ENCODE measurements at places on chromosomes 4 and X. TPM values are rescaled to one million over a fixed set of nuclear protein-coding genes. Genes with fewer than 3 reads are reported as not detected.

DNA sequence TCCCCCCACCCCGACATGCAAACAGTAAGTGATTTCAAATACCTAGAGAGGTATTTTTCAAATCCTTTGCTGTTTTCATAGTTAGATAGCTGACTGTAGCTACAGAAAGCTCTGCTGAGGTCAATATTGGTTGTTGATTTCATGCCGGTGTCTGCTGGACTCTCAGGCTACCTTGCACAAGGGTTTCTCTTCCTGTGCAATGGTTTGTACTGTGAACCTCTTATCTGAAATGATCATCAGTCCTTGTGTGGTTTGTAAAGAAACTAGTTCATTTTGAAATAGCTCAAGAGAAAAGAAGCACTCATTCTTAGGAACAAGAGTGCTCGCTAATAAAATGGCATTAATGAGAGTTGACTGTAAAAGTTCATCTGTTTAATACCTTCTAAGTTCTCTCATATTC lies 2.1 kb downstream of the MTM1 start:
- no peak for DNase-seq

DNA sequence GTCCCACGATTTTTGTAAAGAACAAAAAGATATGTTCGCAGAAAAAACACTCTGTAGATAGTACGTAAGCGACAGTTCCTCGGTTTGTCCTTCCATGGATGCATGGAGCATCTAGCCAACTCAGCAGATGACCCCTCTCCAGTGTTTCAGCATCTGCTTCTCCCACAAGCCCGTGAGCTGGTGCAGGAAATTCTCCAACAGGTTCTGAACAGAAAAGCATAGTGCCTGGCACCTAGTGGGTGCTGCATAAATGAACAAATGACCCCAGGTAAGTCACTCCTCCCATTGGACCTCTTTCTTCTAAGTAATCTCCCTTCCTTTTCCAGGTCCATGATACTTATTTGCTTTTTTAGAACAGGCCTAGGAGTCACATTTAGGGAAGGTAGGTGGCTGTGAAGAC lies 966 bp upstream of the KIAA0232 start:
- DNase-seq, result no peak

- no peak for DNase-seq
Observed at GRCh38 chr4:40685300-40685699, 55.6 kb upstream of the RBM47 start.

DNA sequence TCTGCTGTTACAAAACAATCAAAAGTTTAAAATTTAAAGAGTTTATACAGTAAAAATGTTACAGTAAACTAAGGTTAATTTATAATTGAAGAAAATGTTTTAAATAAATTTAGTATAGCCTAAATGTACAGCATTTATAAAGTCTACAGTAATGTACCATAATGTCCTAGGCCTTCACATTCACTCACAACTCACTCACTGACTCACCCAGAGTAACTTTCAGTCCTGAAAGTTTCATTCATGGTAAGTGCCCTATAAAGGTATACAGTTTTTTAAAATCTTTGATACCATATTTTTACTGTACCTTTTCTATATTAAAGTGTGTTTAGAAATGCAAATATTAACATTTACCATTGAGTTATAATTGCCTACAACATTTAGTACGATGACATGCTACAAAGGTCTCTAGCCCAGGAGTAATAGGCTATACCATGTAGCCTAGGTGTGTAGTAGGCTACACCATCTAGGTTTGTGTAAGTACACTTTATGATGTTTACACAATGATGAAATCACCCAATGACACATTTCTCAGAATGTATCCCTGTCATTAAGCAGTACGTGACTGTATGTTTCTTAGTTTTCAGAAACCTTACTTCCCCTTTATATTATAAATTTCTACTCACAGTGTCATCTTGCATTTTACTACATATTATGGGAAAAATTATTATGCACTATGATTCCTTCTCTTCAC lies 320.8 kb downstream of the ADAM29 start:
- DNase-seq, result no peak

FABP2 gene
- polyA plus RNA-seq, result 1.5 TPM

SLC6A14 gene
- polyA plus RNA-seq, result 0.10 TPM

GRCh38 chrX:18895189-18895951 lies 88.5 kb downstream of the PHKA2 start:
- no peak for DNase-seq

GRCh38 chrX:31338991-31339350 lies 267.1 kb upstream of the FTHL17 start:
- DNase-seq, result no peak

- no peak for DNase-seq
Observed at GRCh38 chr4:112411781-112412550, 104.0 kb downstream of the NEUROG2 start.

RPS6KA6 gene
- polyA plus RNA-seq, result 22.8 TPM

DNA sequence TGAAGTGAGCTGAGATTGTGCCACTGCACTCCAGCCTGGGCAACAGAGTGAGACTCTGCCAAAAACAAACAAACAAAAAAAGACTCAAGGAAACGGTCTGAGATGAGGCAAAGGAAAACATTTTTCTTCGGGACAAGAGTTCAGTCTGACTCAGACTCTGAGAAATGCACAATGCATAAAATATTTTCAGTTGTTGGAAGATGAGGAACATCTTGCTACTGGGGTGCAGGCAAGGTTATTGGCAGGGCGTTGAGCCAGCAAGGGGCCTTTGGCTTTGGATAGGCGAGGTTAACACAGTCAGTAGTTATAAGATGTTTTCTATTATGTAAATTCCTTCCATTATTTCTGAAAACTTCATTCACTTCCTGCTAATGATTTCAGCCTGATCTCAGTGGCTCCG lies 96.1 kb upstream of the VCX start:
- DNase-seq, result no peak

IBSP gene
- polyA plus RNA-seq, result not detected

DNA sequence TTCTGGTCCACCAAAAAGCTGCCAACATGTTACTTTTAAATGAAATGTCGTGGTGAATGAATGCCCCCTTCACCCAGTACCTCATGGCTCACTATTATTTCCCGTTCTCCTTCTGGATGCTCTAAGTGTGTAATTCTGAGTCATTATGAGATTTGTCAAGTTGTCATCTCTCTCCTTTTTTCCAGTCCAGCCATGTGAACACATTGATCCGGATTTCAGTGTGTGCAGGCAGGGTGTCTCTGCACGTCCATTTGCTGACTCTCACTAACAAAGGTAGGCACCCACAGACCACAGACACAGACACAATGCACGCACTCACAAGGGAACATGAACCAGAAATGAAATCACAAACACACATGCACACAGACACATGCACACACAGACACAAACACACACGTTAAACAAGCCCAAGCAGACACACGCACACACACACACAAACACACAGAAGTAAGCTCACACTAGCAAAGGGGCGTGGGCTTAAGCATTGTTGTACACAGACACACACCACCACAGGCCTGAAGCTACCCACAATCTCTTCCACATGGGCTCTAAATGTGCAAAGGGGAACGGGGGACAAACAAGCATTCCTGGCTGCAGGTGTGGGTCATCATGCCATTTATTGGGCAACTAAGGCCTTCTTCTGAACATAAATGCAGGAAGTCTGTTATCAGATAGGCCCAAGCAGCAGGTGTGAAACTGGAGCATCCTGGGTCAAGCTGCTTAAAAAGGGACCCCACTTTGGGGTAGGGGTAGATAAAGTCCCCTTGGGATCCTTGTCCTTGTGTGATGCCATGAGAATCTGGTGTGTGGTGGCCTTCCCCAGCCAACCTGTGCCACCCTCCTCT lies 58.1 kb downstream of the NBDY start:
- DNase-seq, result no peak

COQ2 gene
- polyA plus RNA-seq, result 14.6 TPM

DNA sequence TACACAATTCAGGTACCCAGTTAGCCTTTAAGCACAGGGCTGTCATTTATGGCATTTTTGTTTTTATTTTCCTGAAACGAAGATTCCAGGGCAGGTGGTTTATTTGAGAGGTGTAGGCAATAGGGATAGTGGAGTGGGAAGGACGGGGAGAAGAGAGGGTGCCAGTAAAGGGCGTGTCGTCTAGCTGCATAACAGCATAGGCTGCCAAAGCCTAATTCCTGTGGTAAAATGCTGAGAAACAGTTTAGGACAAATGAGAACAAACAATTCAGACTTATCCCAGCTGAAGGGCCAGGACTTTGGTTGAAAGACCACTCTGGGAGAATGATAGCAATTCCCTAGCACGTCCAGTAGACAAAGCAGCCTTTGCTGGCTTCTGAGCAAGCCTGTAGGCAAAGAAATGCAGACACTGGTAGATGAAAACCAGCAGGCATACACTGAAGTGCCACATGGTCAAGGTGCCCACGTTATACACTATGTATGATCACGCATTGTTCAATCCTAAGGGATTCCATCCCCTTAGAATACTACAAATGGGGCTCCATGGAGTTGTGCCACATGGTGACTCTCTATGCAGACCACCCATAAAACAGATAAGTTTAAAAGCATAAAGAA lies 70.6 kb downstream of the PKD2 start:
- no peak for DNase-seq

VCX2 gene
- polyA plus RNA-seq, result not detected

GRCh38 chrX:134173541-134174272 lies 63.3 kb upstream of the CCDC160 start:
- no peak for DNase-seq

F11 gene
- polyA plus RNA-seq, result 2.6 TPM

FGF13 gene
- 27.1 TPM for polyA plus RNA-seq

NAA11 gene
- polyA plus RNA-seq, result not detected

GLOD5 gene
- 1.1 TPM for polyA plus RNA-seq

GRCh38 chr4:17385403-17385802 lies 126.5 kb downstream of the QDPR start:
- DNase-seq, result no peak
